ENCODE measurements at places on chromosomes 13 and 19.

DNA sequence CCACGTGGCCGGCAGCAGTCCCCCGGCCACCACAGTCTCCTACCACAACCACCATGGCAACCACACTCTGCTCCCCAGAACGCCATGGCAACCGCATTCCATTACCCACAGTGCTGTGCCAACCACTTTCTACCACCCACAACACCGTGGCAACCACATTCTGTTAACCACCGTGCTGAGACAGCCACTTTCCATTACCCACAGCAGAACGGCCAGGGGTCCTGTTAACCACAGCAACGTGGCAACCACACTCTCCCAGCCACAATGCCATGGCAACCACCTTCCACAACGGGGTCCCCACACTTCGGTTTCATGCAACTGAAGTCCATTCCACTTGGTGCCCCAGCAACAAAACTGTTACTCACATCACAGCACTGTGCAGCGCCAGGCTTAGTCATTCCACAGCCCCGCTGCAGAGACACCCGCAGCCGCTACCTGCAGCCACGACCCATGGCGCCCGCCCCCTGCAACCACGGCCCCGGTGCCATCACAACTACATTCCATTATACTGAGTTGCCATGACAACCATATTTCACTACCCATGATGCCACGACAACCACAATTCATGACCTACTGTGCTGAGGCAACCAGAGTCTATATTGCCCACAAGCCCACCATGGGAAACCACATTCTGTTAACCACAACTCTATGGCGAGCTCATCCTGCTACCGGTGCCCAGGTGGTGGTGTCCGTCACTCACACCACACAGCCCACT lies 10.0 kb downstream of the DPF1 start:
- DNase-seq, result no peak

- DNase-seq, result no peak
These were observed 729.8 kb upstream of the SLC10A2 start for GRCh38 chr13:103795892-103796478.

DNA sequence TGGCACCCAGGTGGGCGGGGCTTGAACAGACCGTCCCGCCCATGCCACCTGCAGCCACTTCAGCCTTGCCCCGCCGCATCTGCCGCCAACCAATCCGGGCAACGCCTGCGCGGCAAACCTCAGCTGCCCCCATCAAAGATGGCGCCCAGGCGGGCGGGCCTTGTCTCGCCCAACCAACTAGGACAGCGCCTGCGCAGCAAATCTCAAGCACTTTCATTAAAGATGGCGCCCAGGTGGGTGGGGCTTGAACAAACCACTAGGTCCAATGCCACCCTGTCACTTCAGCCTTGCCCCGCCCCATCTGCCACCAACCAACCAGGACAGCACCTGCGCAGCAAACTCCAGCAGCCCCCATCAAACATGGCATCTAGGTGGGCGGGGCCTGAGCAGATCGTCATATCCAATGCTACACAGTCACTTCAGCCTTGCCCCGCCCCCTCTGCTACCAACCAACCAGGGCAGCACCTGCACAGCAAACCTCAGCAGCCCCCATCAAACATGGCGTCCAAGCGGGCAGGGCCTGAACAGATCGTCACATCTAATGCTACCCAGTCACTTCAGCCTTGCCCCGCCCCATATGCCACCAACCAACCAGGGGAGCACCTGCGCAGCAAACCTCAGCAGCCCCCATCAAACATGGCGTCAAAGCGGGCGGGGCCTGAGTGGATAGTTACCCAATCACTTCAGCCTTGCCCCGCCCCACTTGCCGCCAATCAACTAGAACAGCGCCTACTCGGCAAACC lies 1.4 kb downstream of the PEG3 start:
- no peak for DNase-seq

- DNase-seq, result no peak
These were observed 11.3 kb upstream of the ZNF554 start for GRCh38 chr19:2808129-2808941.

- no peak for DNase-seq
These were observed 135.4 kb downstream of the TNFRSF19 start for GRCh38 chr13:23705583-23705982.

DNA sequence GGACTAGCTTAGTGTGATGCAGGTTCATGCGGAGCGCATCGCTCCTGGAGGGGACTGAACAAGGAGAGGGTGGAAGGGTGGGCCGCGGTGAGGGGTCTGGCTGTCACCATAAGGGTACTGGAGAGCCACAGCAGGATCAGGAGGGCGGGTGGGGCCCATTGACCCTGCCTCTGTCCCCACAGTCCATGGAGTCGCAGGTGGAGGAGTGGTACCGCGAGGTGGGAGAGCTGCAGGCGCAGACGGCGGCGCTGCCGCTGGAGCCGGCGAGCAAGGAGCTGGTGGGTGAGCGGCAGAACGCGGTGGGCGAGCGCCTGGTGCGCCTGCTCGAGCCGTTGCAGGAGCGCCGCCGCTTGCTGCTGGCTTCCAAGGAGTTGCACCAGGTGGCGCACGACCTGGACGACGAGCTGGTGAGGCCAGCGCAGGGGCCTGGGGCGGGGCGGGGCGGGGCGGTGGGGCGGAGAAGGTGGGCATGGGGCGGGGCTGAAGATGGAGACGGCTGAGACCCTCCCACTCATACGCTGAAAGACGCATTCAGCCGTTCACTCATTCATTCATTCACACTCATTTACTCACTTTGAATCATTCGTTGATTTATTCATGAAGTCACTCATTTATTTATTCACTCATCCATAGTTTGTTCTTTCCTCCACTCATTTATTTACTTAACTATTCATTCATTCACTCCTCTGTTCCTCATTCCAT lies 27.5 kb upstream of the SHKBP1 start:
- DNase-seq, result peak; percentile 42

DNA sequence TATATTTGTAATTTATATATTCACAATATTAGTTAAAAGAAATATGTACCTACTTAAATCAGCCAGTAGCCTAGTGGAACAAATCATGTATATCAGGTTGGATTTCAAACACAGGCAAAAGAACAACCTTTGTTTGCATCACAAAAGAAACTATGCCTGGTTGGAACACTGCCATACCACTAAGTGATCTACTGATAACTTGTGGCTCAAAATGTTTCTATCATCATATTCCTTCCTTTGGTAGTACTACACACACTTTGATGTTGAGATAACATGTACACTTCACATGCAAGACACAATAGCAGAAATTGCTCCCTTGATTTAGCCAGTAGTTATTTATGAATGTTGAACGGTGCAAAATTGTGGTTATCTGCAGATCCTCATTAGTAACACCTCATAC lies 146.0 kb upstream of the GPC6 start:
- DNase-seq, result no peak

- DNase-seq, result no peak
These were observed 10.1 kb upstream of the GJA3 start for GRCh38 chr13:20170921-20171320.

DNA sequence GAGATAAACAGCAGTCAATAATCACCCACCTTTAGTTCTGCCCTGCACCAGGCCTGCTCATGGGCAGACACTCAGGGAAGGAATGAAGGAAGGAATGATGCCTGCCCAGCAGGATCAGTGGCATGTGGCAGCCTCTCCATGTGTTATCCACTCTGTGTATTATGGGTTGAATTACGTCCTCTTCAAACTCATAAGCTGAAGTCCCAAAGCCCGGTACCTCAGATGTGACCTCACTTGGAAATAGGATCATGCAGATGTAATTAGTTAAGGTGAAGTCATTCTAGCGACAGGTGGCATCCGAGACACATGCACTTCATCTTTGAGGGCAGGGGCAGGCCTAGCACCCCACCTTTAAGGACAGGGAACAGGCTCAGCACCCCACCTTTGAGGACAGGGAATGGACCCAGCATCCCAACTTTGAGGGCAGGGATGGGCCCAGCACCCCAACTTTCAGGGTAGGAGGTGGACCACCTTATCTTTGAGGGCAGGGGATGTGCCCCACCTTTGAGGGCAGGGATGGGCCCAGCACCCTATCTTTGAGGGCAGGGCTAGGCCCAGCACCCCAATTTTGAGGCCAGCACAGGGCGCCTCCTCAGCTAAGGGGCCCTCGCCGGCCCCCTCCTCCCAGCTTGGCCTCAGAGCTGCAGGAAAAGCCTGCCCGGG lies 127.6 kb downstream of the URI1 start:
- no peak for DNase-seq

GRCh38 chr19:9538183-9539058 lies at the start of gene ZNF426:
Gene ZNF426 (minus strand): TSS chr19:9538645. CDS start chr19:9536232, 2,413 bp downstream.
- peak; percentile 68 for DNase-seq

- DNase-seq, result no peak
These were observed 13.3 kb downstream of the IFT88 start for GRCh38 chr13:20580257-20580656.

GRCh38 chr13:32114284-32114950 lies 82.8 kb downstream of the FRY start:
- no peak for DNase-seq

DNA sequence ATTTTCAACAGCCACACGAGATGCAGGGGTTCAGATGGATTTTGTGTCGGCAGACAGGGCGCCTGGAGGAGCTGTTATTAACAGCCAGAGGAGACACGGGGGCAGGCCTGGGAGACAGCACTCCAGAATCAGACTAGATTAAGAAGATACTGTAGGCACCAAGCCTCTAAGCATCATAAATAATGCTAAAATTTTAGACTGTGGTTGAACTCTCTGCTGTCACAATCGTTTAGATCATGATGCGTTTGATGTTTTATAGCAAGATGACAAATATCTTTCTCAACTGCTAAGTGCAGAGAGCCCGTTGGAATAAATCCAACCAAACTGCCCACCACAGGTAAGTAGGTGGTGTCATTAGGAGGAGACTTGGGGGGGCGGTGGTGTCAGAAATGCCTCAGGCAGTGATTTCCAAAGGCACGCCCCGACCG lies 63.9 kb downstream of the CEBPG start:
- no peak for DNase-seq

DNA sequence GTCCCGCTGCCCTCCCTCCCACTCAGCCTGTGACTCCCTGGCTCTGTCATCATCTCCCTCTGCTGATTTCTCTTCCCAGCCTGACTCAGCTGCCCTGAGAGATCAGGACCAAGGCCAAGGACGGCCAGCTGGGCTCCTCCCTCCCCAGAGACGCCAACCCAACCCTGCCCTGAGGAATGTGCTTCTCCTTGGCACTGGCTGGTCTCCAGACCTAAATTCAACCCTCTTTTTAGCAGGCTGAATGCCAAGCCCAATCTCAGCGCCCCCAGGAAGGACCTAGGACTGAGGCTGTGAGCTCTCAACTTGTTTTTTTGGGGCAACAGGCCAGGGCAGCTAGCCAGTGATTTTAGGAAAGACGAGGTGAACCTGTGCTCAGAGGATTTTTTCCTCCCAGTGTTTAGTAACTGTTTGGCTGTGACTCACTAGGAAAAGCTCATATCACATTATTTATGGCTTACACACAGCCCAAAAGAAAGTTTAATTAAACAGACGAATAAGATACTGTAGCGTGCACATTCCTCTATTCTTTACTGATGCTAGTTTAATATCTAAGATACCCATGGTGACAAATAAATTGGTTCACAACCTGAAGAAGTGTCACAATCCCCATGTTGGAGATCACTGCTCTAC lies 7.4 kb upstream of the IGFL1 start:
- DNase-seq, result no peak
